HepG2 (cell line): ENCODE measurements at places on chromosomes 6 and 20.

DNA sequence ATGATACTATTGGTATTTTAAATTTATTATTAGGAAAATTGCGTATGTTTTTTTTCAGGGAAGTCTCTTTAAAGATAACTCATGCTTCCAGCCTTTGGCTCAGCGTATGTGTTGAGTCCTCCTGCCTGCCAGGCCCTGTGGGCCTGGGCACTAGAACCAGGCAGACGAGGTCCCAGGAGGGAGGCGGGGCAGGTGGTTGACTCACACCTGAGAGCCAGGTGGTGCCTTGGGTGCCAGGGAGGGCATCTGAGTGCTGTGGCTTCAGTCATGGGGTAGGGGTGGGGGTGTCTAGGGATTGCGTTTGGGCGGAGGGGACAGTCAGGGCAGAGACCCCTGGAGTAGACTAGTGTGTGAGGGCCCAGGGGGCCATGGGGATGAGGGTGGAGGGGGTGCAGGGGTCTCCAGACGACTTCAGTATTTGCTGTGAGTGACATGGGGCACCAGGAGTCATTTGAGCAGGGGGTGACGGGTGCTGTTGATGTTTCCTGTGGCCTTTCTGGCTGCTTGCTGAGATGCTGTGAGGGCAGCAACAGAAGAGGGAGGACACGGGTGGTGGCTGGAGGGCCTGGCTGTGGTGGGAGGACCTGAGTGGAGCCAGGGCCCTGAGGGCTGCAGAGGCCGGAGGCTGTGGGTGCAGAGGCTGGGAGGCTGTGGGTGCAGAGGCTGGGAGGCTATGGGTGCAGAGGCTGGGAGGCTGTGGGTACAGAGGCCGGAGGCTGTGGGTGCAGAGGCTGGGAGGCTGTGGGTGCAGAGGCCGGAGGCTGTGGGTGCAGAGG, 14.8 kb upstream of the ADRM1 start:
- no peak overlapping the region for H3K4me3 ChIP-seq
- H3K27me3 ChIP-seq: no peaks in the 10 kb centered on the region
- H3K36me3 ChIP-seq: peaks cover 68% of the 10 kb centered on the region
- no peak for DNase-seq
- no peak overlapping the region for H3K27ac ChIP-seq

DNA sequence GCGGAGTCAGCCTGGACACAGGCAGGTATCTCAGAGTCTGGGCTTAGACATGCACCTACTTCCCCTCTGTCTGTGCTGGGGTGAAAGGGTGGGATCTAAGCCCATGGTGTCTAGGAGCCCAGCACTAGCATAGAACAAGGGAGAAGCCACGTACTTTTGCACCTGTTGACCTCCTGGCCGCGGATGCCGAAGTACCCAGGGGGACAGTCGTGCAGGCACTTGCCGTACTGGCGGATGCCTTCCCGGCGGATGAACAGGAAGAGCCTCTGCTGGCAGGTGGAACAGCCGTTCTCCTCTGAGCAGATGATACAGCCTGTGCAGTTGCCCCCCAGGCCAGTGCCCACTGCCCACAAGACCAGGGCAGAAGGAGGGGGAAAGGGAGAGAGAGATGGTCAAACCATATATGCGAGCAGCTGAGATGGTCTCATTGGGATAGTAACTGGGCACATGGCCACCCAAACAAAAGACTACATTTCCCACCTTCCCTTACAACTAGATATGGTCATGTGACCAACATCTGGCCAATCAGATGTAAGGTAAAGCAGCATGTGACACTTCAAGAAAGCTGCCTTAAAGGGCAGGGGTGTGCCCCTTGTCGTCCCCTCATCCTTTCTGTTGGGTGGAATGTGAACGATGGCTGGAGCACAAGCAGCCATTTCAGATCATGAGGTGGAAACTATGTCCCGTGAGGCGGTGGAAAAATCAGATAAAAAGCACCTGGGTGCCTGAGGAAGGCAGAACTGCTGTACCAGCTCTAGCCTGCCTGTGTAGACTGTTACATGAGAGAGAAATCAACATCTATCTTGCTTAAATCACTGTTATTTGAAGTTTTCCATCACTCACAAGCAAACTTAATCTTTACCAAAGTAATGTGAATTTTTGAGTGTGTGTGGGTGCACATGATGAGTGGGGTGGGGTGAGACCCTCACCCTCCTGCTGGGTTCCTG, 34.0 kb downstream of the RSPO4 start:
- no peaks in the 10 kb centered on the region for H3K4me1 ChIP-seq
- no peak overlapping the region for H3K4me3 ChIP-seq
- no peaks in the 10 kb centered on the region for H3K36me3 ChIP-seq
- H3K27me3 ChIP-seq: peaks cover 10% of the 10 kb centered on the region; the same call in 1 of the 2 replicates
- DNase-seq: peak; percentile 58

DNA sequence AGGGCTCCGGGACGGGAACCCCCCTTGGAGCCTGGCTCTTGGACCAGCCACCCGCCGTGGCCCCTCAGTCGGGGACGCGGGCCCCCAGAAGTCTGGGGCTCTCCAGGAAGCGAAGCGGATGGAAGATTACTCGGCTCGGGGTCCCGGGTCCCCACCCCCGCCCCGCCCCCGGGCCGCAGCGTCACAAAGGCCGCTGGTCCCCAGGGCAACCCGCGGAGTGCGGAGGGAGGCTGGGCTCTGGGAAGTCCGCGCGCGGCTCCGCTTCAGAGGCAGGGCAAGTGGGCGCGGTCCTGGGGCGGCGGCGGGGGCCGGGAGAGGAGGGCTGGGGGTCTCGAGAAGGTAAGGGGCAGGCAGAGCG, at the start of gene FNDC11:
Gene FNDC11, plus strand, starts transcription at position 227 of the 358 bp plus-strand sequence. CDS start 1,505 bp downstream, outside the sequence.
- H3K4me1 ChIP-seq: peaks cover 33% of the 10 kb centered on the region
- DNase-seq: no peak
- H3K4me3 ChIP-seq: peak within 1 kb of the TSS; percentile 65; the same call in 1 of the 2 replicates
- no peaks in the 10 kb centered on the region for H3K36me3 ChIP-seq
- peaks cover 32% of the 10 kb centered on the region; the same call in 2 of the 3 replicates for H3K27me3 ChIP-seq

- peaks cover 32% of the 10 kb centered on the region for H3K27me3 ChIP-seq
- no peak overlapping the region for H3K4me3 ChIP-seq
- H3K4me1 ChIP-seq: peaks cover 18% of the 10 kb centered on the region
- H3K36me3 ChIP-seq: no peaks in the 10 kb centered on the region
- DNase-seq: no peak
Measured at GRCh38 chr6:34555007-34555322, 1.2 kb downstream of the SPDEF start.

DNA sequence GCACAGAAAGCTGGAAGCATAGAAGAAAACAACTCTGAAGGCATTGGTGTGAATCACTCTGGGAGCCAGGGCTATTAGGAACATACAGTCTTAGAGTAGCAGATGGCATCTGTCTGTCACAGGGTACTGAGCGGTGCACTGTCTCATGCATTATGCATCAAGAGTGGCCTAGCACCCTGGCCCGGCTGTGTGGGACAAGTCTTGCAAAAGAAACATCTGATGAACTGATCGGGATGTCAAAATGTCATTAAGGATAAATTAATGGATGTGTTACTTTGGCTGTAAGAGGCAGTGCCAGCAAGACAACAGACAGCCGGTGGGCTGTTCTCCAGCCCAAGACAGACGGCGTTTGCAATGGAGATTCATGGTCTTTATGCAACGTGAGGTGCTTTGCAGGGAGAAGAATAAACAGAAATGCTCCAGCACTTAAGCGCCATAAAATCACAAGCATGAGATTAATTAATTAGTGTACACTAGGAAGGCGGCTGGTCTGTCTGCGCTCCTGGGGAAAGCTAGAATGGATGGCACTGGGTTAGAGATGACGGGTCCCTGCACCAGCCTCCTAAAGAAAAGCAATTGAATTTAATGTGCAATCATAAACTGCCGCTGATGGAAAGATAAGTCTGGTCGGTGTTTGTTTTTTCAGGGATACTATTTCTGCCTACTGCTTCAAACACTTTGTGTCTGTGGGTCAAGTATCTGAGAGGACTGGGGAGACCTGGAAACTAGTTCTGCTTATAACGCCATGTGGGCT, 600.6 kb upstream of the CHD6 start:
- H3K4me3 ChIP-seq: no peak overlapping the region
- H3K36me3 ChIP-seq: no peaks in the 10 kb centered on the region
- H3K27me3 ChIP-seq: no peaks in the 10 kb centered on the region
- no peaks in the 10 kb centered on the region for H3K4me1 ChIP-seq
- no peak for DNase-seq
